ENCODE measurements at places on chromosomes 11 and 22. TPM values are rescaled to one million over a fixed set of nuclear protein-coding genes. Genes with fewer than 3 reads are reported as not detected.

The OR52E8 gene
- not detected for total RNA-seq

The RAG1 gene
- 0.14 TPM for total RNA-seq

The RAB3IL1 gene
- 0.74 TPM for total RNA-seq

The PSMC3 gene
- total RNA-seq: 129 TPM

The PDE2A gene
- total RNA-seq: 0.69 TPM

The OR51B5 gene
- total RNA-seq: not detected

The TMPRSS4 gene
- total RNA-seq: not detected

The UBQLNL gene
- 0.15 TPM for total RNA-seq

The CNTN5 gene
- not detected for total RNA-seq

The ANGPTL5 gene
- not detected for total RNA-seq

The PGGHG gene
- total RNA-seq: 99.6 TPM

The RAG2 gene
- total RNA-seq: not detected

The ESAM gene
- 1.2 TPM for total RNA-seq

The CCND1 gene
- total RNA-seq: 0.74 TPM

The SYCE3 gene
- 0.91 TPM for total RNA-seq

The OR6T1 gene
- total RNA-seq: not detected

The KCTD17 gene
- total RNA-seq: 23.1 TPM

The ASCL2 gene
- total RNA-seq: not detected

The MLC1 gene
- 0.05 TPM for total RNA-seq

The BRSK2 gene
- 0.44 TPM for total RNA-seq

The DLG2 gene
- total RNA-seq: 4.6 TPM

Measured in activated naive CD4-positive, alpha-beta T cell treated with anti-CD3 and anti-CD28 coated beads for 36 hours (primary cell).